ENCODE measurements at places on chromosomes 7 and 10.
A peak's percentile ranks its signal among the peaks of the same experiment; 100 is the strongest.

- no peak for DNase-seq
Measured at GRCh38 chr7:88111140-88111743, 108.6 kb downstream of the SRI start.

DNA sequence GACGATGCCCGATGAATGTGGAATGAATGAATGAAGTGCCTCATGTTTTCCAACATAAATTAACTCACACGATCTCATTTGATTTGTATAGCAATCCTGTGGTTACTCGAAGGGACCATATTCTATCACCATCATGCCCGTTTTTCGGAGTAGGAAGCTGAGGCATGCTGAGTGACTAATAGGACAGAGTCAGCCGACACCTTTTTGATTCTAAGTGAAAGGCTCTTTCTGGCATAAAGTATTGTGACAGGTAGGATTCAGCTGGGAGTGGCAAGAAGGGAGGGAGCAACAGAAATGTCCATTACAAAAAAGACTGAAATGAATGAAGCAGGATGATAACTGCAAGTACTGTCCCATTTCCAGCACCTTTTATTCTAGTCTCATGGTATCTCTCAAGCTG, 55.7 kb downstream of the KLRG2 start:
- no peak for DNase-seq

DNA sequence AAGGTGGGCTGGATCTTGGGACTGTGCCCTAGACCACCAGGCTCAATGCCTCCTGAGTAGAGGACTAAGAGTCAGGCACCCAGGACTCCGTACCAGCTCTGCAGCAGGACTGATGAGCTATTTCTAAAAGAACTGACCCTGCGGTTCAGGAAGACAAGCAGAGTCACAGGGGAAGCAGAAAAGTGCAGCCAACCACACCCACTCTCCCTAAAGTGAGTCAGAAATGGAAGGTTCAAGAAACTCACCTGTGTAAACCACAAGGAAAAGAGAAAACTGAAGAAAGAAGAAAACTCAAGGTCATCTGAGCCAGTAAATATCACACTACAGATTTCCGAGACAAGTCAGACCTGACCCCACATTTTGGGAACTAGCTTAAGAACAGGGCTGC, 2.5 kb downstream of the PARP12 start:
- DNase-seq: peak; percentile 24

DNA sequence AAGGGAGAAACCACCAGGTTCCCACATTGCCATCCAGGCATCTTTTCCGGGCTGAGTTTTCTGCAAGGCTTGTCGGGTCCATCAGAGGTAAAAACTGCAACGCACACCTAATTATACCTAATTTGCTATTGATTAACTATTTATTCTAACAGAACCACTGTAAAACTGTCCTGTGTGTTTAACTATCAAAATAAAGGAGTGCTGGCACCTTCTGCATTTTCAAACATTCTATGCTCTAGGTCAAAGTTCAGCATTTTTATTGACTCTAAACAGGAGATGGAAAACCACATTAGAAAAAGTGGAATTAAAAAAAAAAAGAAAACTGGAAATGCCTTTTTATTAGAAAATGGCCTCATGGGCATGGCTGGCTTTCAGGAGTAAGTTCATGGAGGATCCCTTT, 82.0 kb downstream of the ADARB2 start:
- DNase-seq: no peak

GRCh38 chr10:32959006-32959920, 1.2 kb upstream of the ITGB1 start:
- DNase-seq: no peak

GRCh38 chr7:43038254-43038653, 74.2 kb upstream of the HECW1 start:
- DNase-seq: no peak

DNA sequence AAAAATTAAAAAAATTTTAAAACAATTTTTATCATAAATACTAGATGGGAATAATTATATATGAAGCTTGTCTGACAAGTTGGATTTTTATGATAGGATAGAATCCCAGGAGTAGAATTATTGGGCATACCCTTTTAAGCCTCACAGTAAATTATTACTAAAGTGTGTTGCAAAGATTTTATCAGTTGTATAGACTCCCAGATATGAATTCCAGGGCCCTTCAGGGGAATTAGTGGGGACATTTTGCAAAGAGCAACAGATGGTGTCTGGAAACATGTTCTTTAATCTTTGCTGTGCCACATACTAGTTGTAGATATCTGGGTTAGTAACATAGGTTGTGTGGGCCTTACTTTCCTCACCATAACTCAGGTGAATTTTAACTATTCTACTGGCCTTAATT, 28.7 kb downstream of the ZEB1 start:
- DNase-seq: no peak

DNA sequence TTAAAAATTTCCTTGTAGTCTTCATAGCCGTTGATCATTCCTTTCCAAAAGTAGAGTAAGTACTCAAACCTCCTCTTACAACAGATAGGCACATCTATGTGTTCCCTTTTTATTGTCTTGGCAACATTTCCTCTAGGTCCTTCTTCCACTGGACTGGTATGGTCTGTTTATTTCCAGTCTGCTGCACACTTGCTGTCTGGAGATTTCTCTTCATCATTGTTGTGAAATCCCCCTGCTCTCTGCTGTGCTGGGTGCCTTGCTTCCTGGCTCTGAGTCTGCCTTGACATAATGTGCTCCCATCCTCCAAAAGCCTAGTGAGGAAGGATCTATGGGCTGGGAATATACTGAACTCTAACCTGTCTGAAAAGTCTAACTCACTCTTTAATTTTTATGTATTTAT, 545.3 kb upstream of the VSTM2A start:
- no peak for DNase-seq

DNA sequence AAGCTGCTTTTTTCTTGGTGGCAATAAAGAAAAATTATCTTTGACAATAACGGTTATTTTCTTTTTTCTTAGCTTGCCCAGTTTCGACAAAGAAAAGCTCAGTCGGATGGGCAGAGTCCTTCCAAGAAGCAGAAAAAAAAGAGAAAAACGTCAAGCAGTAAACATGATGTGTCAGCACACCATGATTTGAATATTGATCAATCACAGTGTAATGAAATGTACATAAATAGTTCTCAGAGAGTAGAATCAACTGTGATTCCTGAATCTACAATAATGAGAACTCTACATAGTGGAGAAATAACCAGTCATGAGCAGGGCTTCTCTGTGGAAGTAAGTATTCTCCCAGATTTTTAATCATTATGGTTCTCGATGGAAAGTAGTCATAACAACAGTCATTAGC, 33.0 kb downstream of the AKAP9 start:
- DNase-seq: no peak

- no peak for DNase-seq
Measured at GRCh38 chr7:25359471-25360059, 131.3 kb upstream of the NPVF start.

DNA sequence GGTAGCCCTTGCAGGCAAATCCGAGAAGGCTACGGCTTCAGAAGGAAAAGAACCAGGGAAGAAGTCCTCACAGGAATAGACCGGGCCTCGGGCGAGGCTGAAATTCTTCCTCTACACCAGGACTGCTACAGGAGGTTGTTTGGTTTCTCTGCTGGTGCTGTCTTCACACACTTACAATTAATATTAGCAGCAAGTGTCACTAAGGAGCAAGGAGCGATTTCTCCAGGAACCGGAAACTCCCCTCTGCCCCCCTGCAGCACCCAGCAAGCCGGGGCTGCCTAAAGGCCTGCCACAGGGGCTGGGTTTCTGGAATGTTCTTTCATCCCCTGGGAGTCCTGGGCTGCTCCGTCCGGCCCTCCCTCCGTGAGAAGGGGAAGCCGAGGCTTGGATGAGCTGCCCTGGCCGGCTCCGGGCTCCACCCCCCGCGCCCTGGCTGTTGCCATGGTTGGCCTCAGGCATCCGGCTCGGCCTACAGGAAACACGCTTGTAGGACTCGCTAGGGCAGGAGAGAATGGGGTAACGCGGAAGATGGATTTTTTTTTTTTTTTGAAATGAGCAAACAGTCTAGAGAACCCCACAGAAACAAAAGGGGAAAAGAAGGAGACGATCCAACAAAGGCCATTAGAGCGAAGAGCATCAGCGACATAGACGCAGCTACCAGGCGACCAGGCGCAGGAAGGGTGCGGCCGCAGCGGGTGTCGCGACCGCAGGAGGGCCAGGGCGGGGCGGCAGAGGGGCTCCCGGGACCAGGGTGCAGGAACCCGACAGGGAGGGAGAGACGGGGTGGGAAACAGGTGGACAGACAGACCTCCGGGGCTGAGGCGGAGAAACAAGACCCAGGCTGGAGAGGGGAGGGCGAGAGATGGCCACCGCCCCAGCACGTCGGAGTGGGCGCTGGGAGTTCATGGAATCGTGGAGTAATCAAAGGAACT, 33.0 kb downstream of the EN2 start:
- DNase-seq: peak; percentile 43
